Myocyte (in vitro differentiated cells): ENCODE measurements at places on chromosomes 4 and X.

DNA sequence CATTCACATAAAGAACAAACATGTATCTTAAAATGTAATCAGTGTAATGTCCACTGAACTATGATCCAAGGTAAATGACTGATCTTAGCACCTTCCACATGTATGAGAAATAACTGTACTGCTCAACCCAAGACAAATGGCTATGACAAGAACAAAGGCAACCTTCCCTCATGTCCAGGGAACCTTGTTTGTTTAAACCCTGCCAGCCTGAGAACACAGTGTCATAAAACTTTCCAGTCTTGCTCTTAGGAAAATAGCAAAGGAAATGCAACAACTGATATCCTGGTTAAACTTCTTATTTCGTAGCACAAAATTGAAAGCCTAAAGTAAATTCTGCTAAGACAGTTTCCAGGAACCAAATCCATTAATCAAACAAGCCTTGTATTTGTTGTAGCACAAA is 494.3 kb downstream of the IL15 start:
- no peak for DNase-seq

- DNase-seq, result peak; percentile 36
Observed at GRCh38 chrX:137194164-137194563, 160.4 kb upstream of the GPR101 start.

DNA sequence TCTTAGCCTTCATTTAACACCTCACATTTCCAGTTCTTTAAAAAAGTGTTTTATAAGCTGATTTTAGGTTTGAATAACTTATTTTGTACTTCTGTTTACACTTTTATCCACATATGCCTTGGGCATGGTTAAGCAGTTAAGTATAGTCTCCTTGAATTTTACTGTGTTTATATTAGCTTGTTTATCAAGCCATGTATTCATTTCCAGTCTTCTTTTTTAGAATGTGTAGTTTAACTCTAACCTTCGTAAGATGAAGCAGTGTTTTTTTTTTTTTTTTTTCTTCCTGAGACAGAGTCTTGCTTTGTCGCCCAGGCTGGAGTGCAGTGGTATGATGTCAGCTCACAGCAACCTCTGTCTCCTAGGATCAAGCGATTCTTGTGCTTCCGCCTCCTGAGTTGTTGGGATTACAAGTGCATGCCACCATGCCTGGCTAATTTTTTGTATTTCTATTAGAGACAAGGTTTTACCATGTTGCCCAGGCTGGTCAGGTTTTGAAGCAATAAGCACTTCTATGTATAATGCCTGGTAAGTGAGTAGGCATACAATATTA is 42.5 kb downstream of the BMP2K start:
- no peak for DNase-seq

- peak; percentile 12 for DNase-seq
Observed at GRCh38 chrX:81202943-81203342, 1.0 kb downstream of the SH3BGRL start.

GRCh38 chr4:106287353-106287969 is 28.5 kb downstream of the TBCK start:
- peak; percentile 41 for DNase-seq

- no peak for DNase-seq
Observed at GRCh38 chr4:110867251-110867960, 244.5 kb upstream of the PITX2 start.

DNA sequence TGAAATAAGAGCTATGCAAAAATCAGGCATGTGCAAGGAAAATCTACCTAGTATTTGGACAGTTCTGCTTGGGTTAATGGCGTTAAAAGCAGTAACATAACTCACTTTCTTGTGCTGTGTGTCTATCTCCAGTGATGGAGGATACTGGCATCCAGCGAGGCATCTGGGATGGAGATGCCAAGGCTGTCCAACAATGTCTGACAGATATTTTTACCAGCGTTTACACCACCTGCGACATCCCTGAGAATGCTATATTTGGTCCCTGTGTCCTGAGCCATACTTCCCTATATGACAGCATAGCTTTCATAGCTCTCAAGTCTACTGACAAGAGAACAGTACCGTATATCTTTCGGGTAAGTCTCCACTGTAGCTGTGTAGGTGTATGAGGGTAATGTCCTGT is 2.6 kb downstream of the PRDM8 start:
- no peak for DNase-seq

DNA sequence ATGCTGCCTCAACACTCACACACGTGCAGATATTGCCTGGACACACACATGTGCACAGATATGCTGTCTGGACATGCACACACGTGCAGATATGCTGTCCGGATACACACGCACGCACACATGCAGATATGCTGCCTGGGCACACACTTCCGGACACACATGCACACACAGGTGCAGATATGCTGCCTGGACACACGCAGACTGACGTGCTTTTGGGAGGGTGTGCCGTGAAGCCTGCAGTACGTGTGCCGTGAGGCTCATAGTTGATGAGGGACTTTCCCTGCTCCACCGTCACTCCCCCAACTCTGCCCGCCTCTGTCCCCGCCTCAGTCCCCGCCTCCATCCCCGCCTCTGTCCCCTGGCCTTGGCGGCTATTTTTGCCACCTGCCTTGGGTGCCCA is 14.7 kb downstream of the FGFRL1 start:
- no peak for DNase-seq

GRCh38 chr4:127747883-127748282 is 17.7 kb downstream of the SLC25A31 start:
- DNase-seq, result peak; percentile 23

- peak; percentile 24 for DNase-seq
Observed at GRCh38 chrX:155009994-155010472, 12.5 kb downstream of the F8 start.
